ENCODE measurements at places on chromosomes 12 and 14.
A peak's percentile ranks its signal among the peaks of the same experiment; 100 is the strongest.

GRCh38 chr14:53620317-53620716 is 336.3 kb downstream of the BMP4 start:
- DNase-seq = no peak

- DNase-seq = no peak
Observed at GRCh38 chr12:68890701-68891113, 42.3 kb downstream of the CPM start.

DNA sequence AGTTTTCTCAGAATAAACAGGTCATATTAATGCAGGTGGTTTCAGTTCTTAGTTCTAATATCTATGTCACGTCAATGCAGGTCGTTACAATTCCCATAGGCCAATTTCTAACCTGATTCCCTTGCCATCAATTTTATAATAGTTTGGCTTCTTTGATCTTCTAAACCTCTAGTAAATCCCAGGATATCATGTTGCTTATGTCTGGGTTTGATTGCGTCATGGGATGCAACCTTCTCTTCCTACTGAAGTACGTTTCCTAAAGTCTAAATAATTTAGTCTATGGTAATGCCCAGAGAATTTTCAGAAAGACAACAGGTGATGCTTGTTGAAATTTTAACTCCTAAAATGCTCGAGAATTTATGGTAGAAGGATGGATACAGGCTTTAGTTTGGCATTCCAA is 19.2 kb downstream of the TAS2R7 start:
- no peak for DNase-seq

DNA sequence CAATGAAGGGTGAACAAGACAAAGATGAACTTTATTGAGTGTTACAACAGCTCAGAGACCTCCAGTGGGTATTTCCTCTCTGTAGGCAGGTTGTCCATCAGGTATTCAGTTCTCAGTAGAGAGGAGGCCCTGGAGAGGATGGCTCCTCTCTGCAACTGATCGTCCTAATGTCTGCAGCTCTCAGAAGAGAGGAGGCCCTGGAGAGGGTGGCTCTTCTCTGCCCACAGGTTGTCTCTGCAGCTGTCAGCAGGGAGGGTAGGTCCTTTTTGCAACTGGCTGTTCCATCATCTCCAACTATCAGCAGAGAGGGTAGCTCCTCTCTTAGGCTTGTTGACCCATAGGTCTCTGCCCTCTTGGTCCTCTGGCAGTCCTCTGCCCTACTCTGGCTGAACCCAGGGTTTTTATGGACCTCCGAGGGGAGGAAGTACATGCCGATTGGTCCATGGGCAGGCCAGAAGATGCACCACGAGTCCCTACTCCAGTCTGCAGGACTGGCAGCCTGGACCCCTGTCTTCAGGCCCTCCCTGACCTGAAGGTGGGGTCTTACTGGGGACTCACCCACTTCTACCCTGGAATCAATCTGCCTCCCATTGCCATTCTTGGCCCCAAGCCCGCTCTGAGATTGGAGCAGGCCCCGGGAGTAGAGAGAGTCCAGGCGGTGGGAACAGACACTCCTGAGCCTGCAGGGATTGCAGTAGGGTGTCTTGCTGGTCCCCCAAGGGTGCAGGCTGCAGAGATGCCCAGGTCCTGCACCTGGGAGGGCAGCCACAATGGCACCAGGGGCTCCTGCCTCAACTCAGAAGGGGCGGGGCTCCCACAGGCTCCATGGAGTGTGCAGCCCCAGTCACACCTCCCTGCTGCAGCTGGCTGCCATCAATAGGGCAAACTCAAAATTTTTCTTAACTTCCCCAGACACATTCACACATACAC is 2.3 kb downstream of the TMEM116 start:
- no peak for DNase-seq

- DNase-seq = no peak
Observed at GRCh38 chr14:30271811-30272323, 287.1 kb upstream of the G2E3 start.

DNA sequence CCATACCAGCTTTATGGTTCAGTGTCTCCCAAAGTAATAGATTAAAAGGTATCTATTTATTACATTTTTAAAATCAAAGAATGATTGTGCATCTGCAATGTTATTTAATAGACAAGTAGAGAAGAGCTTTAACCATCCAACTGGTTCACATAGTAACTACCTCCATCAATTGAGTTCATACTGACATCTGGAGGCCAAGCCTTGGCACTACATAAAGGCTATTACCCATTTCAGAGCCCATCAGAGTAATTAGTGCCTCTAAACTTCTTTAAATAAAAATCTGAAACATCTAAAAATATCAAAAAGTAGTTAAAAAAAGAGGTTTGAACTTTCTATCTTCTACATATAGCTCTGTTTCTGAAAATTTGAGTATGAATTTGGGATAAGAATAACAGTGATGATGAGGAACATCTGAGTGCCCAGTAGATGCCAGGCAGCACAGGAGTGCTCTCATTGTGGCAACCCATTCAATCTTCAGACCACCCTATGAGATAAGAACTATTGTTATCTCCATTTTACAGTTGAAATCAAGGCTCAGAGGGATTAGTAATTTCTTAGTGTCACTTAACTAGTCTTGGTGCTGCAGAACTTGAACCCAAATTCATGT is 132.9 kb upstream of the DAAM1 start:
- no peak for DNase-seq

- DNase-seq = peak; percentile 30
Observed at GRCh38 chr12:47397664-47398281, 308.1 kb downstream of the RPAP3 start.

- no peak for DNase-seq
Observed at GRCh38 chr12:44088647-44089046, 252.8 kb downstream of the TMEM117 start.

DNA sequence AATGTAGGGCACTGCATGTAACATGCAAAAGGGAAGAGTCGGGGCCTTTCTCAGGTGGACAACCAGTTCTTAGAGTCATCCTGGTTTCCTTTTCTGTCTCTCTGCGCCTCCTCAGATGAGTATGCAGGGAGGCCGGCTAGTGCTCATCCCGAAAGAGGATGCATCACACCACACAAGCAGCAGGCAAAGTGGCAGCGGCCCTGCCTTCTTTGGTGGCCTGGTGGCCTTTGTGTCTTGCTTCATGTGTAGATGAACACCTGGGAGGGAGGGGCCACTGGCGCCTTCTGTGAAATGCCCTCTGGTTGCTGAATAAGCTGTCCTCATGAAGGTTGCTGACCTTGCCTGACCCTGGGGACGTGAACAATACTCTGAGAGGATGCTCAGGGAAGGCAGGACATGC is 18.0 kb downstream of the SLC24A4 start:
- no peak for DNase-seq

- DNase-seq = no peak
Observed at GRCh38 chr12:119259484-119259883, 75.0 kb upstream of the CCDC60 start.

DNA sequence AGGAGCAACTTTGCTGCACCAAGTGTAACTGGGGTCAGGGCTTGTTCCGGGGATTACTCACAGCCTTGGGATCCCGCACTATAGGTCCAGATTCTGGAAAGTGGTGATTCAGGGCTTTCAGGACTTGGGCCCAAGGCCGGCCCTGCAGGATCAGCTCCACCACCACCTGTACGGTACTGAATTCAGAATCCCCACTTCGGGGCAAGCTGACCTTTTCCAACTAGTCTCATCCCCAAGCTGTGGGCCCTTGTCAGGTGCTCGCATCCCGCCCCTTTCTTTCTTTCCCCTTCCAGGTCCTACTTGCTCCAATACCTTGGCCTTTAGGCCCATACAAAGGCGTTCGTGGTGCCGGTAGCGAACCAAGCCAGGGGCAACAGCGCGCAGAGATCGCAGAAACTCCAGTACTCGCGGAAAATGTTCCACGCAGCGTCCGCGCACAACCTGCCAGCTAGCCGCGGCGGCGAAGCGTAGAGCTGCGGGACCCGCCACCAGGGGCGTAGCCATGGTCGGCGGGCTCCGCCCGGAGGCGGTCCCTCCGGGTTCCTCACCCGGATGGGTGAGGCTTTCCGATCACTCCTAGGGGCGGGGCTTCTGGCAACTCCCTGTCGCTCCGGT is 487 bp downstream of the TINF2 start:
- DNase-seq = peak; percentile 92

DNA sequence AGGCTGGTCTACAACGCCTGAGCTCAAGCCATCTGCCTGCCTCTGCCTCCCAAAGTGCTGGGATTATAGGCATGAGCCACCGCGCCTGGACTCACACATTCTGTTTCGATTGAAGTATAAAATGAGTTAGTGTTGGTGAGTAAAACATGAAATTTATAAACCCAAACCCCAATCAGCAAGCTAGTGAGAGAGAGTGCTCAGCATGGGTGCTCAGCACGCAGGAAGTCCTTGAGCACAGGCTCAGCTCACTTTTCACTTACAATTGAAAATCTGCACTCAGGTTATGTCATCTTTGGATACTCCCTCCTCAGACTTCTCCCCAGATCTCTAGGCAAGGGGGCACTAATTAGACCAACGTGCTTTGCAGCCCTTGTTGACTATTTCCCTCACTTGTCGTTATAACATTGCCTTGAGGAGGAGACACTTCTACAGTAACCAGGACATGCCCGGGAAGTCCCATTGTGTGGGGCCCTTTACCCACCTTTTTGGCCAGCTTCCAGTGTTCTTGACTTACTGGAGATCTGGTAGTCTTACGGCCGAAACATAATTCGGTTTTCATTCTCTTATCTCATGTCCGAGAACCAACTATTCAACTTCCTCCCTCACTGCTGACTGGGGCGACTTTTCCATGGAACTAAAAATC is 68.5 kb upstream of the AMN1 start:
- DNase-seq = peak; percentile 23

- DNase-seq = no peak
Observed at GRCh38 chr12:27790179-27790578, 10.1 kb upstream of the MANSC4 start.

DNA sequence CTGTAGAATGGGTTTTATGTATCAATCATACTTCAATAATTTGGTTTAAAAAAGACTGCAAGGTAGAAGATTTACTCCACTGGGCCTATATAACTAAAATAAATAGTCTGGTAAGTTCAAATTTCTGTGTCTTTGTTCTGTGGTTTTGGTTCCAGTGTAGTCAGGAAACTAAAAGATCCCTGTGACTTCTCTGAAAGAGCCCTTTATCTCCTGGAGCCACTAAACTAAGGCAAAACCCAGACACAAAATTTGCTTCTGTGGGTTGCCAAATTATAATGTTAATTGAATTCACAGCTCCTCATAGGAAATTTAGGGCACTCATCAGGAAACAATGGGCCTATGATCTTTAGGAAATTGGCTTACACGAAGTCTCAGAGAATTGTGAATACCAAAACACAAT is 1038.4 kb downstream of the GALC start:
- DNase-seq = no peak

DNA sequence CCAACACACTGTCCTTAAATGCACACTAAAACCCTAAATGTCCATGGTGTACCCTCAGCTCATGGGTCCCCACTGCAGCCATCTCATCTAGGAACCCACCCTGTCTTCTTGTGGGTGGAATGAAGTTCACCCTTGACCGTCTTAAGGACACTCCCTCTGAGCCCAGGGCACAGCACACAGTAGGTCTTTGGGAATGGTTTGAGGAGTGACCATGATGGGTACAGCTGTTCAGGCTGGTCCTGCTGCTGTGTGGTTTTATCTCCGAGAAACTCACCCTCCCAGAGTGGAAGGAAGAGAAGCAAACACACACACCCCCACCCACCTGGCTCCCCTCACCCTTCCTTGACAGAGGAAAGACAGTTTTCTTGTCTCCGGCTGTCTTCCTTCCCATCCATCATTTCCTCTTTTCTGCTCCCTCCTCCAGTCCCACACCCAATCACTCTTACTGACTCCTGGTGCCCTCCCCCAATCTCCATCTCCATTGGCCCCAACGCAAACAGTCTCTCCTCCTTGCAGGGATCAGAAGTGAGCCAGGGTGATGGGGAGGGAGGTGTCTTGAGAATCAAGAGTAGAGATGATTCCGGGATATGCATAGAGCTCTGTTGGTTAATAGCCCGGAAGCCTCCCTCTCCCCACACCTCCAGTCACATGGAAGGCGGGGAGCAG is 105.9 kb upstream of the LHX5 start:
- no peak for DNase-seq

- no peak for DNase-seq
Observed at GRCh38 chr14:98244162-98244948, 1027.6 kb downstream of the BCL11B start.

GRCh38 chr12:45246236-45246635 is 30.3 kb downstream of the ANO6 start:
- no peak for DNase-seq

DNA sequence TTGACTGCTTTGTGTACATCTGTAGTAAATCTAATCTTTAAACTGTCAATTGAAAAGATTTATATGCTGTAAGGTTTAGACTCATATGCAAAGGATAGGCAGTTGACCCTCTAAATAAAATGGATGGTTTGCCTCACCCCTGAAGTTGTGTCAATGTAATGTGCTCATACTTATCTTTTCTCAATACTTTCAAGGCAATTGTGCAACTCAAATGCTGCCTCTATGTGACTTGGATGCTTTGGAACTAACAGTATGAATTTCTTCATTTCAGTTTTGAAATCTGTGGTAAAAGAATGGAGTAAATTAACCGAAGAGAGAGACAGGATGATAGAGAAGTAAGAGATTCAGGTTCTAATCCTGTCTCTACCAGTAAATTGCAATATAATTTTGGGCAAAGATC is 9.7 kb downstream of the PDE6H start:
- DNase-seq = no peak

DNA sequence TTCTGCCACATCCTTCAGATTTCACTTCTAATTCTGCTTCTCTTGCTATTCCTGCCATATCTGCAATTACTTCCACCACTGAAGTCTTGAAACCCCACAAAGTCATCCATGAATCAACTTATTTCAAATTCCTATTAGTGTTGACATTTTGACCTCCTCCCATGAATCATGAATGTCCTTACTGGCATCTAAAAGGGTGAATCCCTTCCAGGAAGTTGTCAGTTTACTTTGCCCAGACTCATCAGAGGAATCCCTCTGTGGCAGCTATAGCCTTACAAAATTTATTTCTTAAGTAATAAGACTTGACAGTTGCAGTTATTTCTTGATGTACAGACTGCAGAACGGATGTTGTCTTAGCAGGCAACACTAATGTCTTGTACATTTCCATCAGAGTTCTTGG is 162.9 kb downstream of the PCNX1 start:
- DNase-seq = no peak

GRCh38 chr12:63882844-63883243 is 38.3 kb downstream of the SRGAP1 start:
- DNase-seq = no peak

GRCh38 chr12:4143896-4144295 is 129.7 kb upstream of the CCND2 start:
- DNase-seq = no peak

DNA sequence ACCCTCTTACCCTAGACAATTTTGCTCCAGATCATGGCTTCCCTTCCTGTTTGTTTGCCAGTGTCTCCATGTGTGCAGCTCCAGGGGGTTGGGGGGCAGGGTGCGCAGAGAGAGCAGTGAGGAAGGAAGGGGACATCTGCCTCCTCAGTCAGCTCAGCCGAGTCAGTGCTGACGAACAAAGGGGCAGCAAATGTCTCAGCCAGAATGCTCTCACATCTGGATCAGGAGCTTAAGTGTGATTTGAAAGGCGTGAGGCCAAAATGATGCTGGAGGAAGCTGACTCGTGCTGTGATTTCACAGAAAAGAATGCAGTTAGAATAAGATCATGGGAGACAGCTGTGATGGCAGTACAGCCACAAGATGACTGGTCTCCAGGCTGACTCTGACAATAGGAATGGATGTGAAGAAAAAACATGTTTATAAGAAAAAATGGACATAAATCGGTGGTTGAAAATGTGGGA is 27.1 kb upstream of the CDK17 start:
- DNase-seq = no peak

- DNase-seq = no peak
Observed at GRCh38 chr12:104719700-104720338, 238.3 kb downstream of the SLC41A2 start.

All from activated CD8-positive, alpha-beta memory T cell treated with anti-CD3 and anti-CD28 coated beads, Interleukin-2, amount 50 U/mL, for 4 hours (primary cell).